Neural progenitor cell (in vitro differentiated cells): ENCODE measurements at places on chromosomes 2 and 18.

DNA sequence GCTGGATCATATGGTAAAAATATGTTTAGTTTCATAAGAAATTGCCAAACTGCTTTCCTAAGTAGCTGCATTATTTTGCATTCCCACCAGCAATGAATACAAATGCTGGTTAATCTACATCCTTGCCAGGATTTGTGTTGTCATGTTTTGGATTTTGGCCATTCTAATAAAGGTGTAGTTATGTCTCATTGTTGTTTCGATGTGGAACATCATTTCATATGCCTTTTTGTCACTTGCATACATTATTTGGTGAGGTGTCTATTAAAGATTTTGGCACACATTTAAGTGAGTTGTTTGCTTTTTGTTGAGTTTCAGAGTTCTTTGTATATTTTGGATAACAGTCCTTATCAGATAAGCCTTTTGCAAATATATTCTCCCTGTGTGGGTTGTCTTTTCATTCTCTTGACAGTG lies 299.2 kb upstream of the TFPI start:
- no peak for DNase-seq

GRCh38 chr2:169641464-169641863 lies 52.7 kb downstream of the CFAP210 start:
- DNase-seq = no peak

GRCh38 chr2:118670838-118671237 lies 176.6 kb downstream of the EN1 start:
- no peak for DNase-seq

DNA sequence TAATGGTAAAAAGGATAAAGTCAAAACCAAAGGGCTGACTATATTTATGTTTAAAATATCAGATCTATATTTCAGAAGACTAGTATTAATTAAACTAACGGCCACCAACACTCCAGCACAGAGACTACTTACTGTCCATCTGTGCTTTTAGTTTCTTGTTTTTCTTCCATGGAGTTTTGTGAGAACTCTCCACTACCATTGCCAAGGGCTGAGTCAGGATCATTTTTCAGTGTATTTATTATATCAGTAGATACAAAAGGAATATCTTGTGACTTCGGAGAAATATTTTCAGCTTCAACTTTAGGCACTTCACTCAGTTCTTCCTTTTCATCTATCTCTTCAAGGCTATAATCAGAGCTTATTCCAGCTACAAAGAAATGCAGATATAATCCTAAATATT lies 79.1 kb upstream of the GRB14 start:
- no peak for DNase-seq

GRCh38 chr2:2306878-2307277 lies 24.2 kb downstream of the MYT1L start:
- no peak for DNase-seq

GRCh38 chr18:21991886-21992285 lies 177.5 kb upstream of the GATA6 start:
- no peak for DNase-seq
